ENCODE measurements at places on chromosomes 2 and 18.

DNA sequence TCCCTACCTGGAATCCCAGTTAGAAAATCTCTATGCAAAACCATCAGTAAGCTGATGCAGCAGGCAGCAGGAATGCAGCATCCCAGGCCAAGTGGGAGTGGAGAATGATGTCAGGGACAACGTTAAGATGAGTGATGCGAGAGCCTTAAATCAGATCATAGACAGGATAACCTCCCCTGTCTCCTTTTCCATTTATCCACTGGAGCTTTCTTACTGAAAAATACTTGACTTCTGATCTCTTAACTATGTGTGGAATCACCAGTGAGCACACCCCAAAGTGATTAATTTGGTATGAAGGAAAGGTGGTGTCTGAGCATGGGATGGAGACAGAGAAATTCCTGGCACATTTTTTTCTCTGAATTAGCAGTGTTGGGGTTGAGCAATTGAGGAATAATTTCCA, 98.0 kb downstream of the RND3 start:
- no peak for DNase-seq

DNA sequence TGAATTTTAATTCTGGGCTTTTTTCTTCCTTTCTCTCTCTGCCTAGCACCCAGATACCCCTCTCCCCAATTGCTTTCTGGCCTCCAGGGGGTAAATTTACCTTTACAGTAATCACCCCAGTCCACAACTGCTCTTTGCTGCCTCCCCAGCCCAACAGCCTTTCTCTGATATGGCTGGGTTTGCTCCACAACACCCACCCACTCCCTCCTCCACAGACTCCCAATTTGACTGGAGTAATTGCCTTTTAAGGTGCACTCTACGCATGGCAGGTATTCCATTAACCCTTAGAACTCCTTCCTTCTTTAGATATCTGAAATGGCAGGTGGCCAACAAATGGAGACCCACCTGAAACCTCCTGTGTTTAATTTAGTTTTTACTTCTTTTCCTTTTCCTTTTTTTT, 3.6 kb downstream of the CELF4 start:
- no peak for DNase-seq

GRCh38 chr2:144325086-144325485, 194.8 kb downstream of the ZEB2 start:
- DNase-seq = peak; percentile 27

DNA sequence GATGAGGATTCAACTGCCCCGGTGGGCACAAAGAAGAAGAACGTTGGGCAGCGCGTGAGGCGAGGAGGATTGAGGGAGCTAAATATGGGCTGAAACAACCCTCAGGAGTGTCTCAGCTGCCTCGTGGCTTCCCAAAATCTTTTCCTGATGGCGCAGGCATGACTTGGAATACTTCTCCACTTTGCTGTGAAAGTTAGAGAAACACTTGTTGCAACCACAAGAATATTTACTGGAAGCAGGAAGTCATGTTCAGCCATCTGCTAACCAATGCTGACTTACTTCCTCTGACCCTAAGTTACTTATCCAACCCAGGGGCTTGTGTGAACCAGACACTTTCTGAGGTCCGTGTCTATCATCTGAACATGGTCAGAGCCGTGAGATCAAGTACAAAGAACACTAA, 148.8 kb downstream of the ARL4C start:
- DNase-seq = no peak
